ENCODE measurements at places on chromosomes 6 and 20. TPM values are rescaled to one million over a fixed set of nuclear protein-coding genes. Genes with fewer than 3 reads are reported as not detected.

The CD24 gene
- total RNA-seq, result 330 TPM

The PGC gene
- total RNA-seq, result not detected

The MTFR2 gene
- total RNA-seq, result 6.2 TPM

The NT5DC1 gene
- 21.6 TPM for total RNA-seq

GRCh38 chr6:158797331-158798310 lies 21.5 kb downstream of the EZR start:
- H3K4me3 ChIP-seq, result no peak overlapping the region
- H3K36me3 ChIP-seq, result no peaks in the 10 kb centered on the region
- H3K27me3 ChIP-seq, result no peaks in the 10 kb centered on the region

DNA sequence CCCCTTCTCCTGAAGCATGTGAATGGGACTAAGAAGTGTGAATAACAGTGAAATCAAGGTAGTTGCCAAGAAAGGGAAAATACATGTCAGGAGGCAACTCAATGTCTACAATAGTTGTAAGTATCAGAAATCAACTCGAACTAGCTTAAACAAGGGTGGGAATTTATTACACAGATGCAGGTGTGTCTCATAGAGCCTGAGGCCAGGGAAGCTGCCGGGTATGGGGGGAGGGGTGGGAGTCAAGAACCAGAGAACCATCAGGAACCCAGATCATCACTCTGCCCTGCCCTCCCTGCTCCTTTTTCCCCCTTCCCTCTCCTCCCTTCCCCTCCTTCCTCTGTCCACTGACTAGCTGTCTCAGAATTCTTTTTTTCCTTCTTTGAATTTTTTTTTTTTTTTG lies 34.9 kb upstream of the BMP6 start:
- H3K4me1 ChIP-seq, result peaks cover 11% of the 10 kb centered on the region
- H3K4me3 ChIP-seq, result no peak overlapping the region
- no peak overlapping the region for H3K27ac ChIP-seq

GRCh38 chr6:25918083-25918683 lies 12.3 kb downstream of the SLC17A2 start:
- DNase-seq, result no peak
- H3K4me3 ChIP-seq, result no peak overlapping the region
- no peaks in the 10 kb centered on the region for H3K36me3 ChIP-seq
- H3K27ac ChIP-seq, result no peak overlapping the region

GRCh38 chr20:62884556-62884955 lies 22.9 kb upstream of the TCFL5 start:
- no peak for DNase-seq
- no peak overlapping the region for H3K4me3 ChIP-seq
- no peaks in the 10 kb centered on the region for H3K27me3 ChIP-seq
- no peak overlapping the region for H3K27ac ChIP-seq

GRCh38 chr20:63315240-63315689 lies 22.3 kb downstream of the COL20A1 start:
- no peaks in the 10 kb centered on the region for H3K4me1 ChIP-seq
- no peaks in the 10 kb centered on the region for H3K27me3 ChIP-seq
- H3K27ac ChIP-seq, result no peak overlapping the region
- DNase-seq, result no peak
- H3K36me3 ChIP-seq, result no peaks in the 10 kb centered on the region
- no peak overlapping the region for H3K4me3 ChIP-seq

GRCh38 chr6:92559003-92559402 lies 860.4 kb downstream of the EPHA7 start:
- no peak overlapping the region for H3K4me3 ChIP-seq
- no peaks in the 10 kb centered on the region for H3K36me3 ChIP-seq
- no peaks in the 10 kb centered on the region for H3K4me1 ChIP-seq
- no peak for DNase-seq

DNA sequence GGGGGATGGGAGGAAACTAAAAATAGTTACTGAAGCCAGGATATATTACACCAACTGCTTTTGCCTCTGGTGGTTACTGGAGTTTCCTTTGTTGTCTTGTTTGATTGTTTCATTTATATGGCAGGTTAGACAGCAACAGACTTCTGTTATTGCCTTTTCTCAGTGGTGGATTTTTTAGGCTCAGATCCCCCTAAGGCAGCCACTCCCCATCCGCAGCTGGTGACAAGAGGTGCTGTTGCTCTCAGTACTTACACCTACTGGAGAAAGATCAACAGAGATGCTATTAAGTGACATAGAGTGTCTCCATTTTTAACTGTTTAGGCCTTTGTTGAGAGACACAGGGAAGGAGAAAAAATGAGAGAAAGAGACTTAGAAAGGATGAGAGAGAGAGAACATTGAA lies 552.1 kb downstream of the PKHD1 start:
- no peak for DNase-seq
- H3K27ac ChIP-seq, result no peak overlapping the region
- H3K4me3 ChIP-seq, result no peak overlapping the region
- no peaks in the 10 kb centered on the region for H3K36me3 ChIP-seq
- H3K4me1 ChIP-seq, result peaks cover 3% of the 10 kb centered on the region
